ENCODE measurements at places on chromosomes 11 and 22. TPM values are rescaled to one million over a fixed set of nuclear protein-coding genes. Genes with fewer than 3 reads are reported as not detected.

RTN3 gene
- total RNA-seq = 65.1 TPM

CCDC73 gene
- total RNA-seq = not detected

FGF19 gene
- total RNA-seq = not detected

PKDREJ gene
- under 0.01 TPM for total RNA-seq

RIMBP3B gene
- total RNA-seq = not detected

ARHGAP42 gene
- 1.4 TPM for total RNA-seq

MS4A14 gene
- 1.2 TPM for total RNA-seq

GAL3ST3 gene
- total RNA-seq = not detected

C11orf87 gene
- not detected for total RNA-seq

DNAJB7 gene
- not detected for total RNA-seq

BTBD18 gene
- not detected for total RNA-seq

BBOX1 gene
- total RNA-seq = not detected

SLC22A6 gene
- total RNA-seq = not detected

SREBF2 gene
- 47.9 TPM for total RNA-seq

CREB3L1 gene
- total RNA-seq = 0.10 TPM

LRRC75B gene
- total RNA-seq = 0.63 TPM

ANO3 gene
- total RNA-seq = not detected

CHST1 gene
- total RNA-seq = not detected

CNIH2 gene
- 1.0 TPM for total RNA-seq

PATE2 gene
- not detected for total RNA-seq

APOL2 gene
- 26.7 TPM for total RNA-seq

CHRM1 gene
- not detected for total RNA-seq

ENTHD1 gene
- total RNA-seq = 0.10 TPM

APOL5 gene
- not detected for total RNA-seq

PTPRJ gene
- 57.7 TPM for total RNA-seq

OR5D18 gene
- total RNA-seq = not detected

ADORA2A gene
- 34.3 TPM for total RNA-seq

COA4 gene
- 15.6 TPM for total RNA-seq

POU2AF2 gene
- not detected for total RNA-seq

SMTNL1 gene
- 0.10 TPM for total RNA-seq

MYRF gene
- 0.31 TPM for total RNA-seq

DUSP8 gene
- 12.5 TPM for total RNA-seq

All from mononuclear cell (primary cell).